ENCODE measurements at places on chromosomes 4 and X.

- no peak for DNase-seq
Observed at GRCh38 chrX:46953597-46953996, 41.4 kb downstream of the JADE3 start.

DNA sequence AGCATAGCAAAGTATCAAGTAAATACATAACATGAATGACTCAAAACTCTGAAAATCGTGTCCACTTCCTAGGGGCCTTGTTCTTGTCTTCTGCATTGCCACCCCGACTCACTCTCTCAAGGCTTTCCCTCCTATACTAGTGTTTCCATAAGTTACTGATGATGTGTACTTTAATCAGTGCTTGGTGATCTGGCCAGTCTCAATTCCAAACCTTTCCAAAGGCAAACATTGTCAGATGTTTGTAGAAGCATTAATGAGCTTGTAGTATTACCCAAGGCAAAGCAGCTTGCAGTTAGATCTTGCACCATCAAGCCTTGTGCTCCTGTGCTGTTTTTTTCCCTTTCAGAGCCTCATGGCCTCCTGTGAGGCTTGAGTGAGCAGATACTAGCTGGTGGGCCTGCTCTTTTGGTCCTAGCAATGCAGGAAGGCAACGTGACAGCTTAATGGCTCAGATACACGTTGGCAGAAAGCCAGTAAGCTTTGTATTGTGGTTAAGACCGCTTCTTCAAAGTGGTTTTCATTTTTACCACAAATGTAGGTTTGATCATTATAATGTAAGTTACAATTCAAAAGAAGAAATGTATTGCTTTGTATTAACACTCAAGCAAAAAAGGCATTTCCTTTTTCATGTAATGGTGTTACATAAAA lies 51.8 kb downstream of the RBPJ start:
- DNase-seq: peak; percentile 41

- DNase-seq: no peak
Observed at GRCh38 chrX:38880296-38880854, 79.1 kb downstream of the MID1IP1 start.

GRCh38 chrX:19194285-19195242 lies 72.3 kb upstream of the ADGRG2 start:
- DNase-seq: no peak

DNA sequence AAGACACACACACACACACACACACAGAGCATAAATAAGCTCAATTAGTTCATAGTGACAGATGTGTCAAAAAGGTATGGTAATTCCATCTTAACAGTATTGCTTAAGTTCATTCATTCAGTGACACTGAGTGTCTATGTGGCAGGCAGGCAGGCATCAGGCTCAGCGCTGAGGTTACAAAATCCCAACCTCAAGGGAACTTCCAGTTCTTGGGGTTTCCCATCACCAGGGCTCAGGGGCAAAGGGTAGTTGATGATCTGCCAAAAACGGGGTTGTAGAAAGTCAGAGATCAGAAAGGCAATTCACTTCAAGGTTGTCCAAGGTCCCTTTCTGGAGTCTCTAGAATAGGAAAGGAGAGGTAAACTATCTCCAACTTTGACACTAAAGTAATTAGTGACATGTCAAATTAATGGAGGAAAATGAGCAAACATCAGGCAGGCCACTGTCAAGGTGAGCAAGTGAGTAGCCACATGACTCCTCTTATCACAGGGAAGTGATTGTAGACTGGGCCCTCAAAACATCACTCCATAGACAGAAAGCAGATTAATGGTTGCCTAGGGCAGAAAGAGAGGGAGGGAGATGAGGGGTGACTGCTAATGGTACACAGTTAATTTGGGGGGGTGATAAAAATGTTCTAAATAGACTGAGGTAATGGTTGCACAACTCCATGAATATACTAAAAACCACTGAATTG lies 41.8 kb downstream of the GPC4 start:
- DNase-seq: no peak

DNA sequence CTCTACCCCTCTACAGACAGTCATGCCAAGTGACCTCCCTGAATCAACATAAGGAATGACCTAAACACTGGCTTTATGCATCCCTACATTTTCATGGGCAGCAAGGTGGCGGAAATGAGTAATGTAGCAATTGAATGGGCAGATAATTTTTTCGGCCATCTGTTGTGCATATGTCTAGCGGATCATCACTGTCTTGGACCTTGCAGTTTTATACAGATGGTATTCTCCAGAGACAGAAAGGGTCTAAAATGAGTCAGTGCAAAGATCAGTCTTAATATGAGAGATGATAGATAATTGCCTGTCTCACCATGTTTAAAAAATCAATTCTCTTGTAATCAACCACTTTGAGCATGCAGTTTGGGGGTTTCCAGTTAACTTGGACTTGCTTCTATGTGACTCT lies 177.3 kb upstream of the DKK2 start:
- no peak for DNase-seq

All from stimulated activated CD4-positive, alpha-beta T cell treated with anti-CD3 and anti-CD28 coated beads, Interleukin-1b, Interleukin-23, amount 100 ng/mL, for 48 hours (primary cell).